ENCODE measurements at places on chromosomes 6 and 20.

DNA sequence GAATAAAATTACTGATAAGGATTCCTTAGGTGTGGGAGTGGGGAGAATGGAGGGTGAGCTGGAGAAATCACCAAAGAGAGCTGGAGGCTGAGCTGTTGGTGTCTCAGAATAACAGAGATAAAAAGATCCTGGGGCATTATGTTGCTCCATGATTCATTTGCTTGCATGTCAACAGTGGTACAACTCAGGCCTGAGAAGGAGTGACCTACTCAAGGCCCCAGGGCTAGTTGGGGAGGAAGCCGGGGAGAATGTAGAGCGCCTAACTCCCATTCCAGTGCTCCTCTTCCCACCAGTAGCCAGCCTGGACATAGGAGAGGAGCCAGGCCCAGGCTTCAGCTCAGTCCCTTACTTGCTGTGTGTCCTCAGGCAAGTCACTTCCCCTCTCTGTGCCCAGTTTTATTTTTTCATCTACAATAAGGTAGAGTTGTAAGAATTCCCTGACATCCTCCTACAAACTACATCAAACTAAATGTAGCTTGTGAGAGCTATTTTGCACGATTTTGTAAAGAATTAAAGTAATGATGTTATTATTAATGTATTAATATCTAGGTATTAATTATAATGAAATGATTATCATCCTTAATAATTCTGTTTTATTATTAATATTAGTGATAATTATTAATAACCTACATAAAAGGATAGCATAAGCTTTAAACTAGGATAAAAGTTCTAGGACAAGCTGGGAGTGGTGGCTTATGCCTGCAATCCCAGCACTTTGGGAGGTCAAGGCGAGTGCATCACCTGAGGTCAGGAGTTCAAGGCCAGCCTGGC is 250.9 kb upstream of the SULF2 start:
- no peak for DNase-seq

DNA sequence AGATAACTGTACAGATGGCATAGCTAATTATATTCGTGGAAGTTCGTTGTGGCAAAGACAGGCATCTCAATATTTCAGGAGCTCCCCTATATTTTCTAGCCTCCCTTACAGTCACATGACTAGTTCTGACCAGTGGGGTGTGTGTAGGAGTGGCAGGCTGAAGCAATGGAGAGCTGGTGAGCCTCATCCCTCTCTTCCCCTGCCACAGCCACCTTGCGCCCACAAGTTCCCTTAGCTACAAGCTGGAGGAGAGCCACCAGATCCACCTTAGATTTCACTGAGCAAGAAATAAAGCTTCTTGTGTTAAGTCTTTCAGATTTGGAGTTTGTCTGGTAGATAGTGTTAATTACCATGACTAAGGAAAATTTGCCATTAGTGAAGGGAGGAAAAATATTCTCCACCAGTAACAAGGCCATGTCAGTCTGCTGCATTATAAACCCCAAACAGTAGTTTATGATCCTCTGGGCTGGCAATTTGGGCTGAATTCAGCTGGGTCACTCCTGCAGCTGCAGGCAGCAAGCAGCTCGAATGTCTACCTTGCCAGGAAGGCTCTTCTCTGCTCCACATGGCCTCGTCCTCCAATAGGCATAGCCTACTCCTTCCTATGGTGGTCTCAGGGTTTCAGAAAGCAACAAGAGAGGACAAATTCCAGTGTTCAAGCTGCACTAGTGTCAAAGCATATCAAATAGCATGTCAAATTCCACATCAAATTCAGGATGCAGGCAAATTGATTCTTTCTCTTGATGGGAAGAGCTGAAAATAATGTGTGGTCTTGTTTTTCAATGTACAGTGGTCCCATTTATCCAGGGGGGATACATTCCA is 7.4 kb upstream of the RBCK1 start:
- DNase-seq: no peak

GRCh38 chr6:88031550-88031949 is 16.1 kb upstream of the SPACA1 start:
- DNase-seq: no peak

DNA sequence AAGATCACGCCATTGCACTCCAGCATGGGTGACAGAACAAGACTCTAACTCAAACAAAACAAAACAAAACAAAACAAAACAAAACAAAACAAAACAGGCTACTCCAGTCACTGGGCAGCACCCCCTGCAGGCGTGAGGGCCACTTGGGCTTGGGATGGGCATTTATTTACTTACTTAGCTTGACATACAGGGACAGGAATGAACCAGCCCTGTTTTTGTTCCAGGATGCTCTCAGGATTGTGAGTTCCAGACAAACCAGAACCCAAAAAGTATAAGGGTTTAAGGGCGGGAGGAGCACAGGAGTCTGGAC is 4.0 kb upstream of the PTPN1 start:
- DNase-seq: no peak

DNA sequence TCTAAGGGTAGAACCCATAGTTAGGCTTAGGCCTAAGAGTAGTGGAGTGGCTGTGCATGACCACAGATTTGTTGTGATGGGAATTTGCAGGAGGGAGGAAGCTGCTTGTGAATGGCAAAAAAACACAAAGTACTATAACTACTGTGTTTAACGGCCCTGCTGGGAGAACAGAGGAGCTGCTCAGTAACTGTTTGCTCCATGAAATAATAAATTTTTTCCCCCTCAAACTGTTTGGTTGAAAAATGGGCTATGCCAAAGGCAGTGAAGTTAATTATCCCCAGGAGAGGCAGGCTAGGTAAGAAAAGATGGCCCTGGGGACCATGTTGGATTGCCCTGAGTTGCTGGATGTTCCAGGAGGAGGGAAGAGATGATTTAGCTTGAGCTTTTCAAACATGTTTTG is 256.5 kb upstream of the PRND start:
- no peak for DNase-seq

DNA sequence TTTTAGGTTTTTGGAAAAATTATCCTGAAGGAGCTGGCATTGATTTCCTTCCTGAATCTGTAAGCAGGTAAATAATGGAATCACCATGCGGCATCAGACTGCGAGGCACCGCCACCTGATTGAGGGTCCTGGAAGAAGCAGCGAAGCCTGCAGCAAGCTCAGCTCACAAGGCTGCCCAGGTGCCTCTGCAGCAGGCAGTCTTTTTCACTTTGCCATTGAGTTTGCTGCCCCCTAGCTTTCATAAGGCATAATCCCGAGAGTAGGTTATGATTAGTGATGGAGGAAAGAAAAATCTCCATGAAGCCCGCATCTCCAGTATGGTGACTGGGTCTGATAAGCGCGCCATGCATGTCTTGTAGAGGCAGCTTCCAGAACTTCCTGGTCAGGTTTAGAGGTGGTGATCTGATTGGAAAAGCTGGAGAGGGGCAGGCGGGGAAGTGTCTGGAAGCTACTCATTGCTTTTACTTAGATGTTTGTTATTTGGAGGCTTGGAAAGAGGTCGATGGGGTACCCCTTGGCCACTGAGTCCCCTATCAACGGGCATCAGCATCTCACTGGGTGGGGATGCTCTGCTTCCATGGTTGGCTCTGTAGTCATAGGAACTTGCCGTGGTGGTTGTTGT is 26.7 kb downstream of the IYD start:
- peak; percentile 50 for DNase-seq

DNA sequence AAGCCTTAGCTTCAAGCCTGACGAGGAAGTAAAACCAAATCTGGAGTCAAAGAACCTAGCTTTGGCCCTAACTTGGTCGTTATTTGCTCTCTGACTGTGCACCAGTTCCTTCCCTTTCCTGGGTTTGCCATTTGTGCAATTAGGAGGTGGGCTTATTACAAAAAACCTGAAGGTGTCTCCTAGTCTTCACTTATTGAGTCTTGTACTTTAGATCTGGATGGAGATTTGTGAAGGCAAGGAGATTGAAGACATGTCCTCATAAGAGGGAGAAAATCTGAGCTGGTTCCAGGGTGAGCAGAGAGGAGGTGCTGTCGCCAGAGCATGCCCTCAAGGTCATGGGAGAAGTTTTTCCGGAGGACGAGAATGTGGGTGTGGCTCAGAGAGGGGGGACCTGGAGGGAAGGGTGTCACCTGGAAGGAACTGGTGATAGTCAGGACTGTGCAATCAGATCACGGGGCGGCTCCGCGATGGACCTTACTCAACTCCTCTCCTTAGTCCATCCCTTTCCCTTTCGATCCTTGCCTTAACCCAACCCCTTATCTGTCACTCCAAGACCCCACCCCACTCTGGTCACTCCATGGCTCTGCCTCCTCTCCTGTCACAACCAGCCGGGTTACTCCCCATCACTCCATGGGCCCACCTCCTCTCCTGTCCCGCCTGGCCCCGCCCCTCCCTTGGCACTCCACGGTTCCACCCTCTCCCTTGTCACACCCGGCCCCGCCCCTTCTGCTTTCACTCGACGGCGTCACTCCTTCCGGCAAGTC is 588 bp upstream of the ACSS2 start:
- peak; percentile 97 for DNase-seq

- peak; percentile 45 for DNase-seq
Measured at GRCh38 chr6:20092071-20092566, 120.2 kb downstream of the MBOAT1 start.

- no peak for DNase-seq
Measured at GRCh38 chr6:36514554-36515456, 32.5 kb downstream of the STK38 start.
